Iris pigment epithelial cell (primary cell): ENCODE measurements at places on chromosomes 7 and 10.

DNA sequence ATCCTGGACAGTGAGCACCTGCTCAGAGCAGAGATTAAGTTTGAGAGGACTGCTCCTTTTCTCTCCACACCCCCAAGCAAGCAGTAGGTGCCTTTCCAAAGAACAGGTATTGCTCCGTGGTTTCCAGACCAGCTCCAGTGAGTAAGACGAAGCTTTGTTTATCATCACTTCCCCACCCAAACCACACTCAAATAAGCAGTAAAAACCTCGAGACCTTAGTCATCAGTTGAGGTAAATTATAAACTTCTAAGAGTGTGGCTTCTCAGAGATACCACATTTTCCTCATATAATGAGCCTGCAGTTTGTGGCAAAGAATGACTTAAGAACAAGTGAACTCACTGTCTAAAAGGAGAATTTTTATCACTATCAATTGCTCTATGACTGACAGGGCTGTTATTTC, 50.0 kb upstream of the GRB10 start:
- DNase-seq: peak; percentile 70

DNA sequence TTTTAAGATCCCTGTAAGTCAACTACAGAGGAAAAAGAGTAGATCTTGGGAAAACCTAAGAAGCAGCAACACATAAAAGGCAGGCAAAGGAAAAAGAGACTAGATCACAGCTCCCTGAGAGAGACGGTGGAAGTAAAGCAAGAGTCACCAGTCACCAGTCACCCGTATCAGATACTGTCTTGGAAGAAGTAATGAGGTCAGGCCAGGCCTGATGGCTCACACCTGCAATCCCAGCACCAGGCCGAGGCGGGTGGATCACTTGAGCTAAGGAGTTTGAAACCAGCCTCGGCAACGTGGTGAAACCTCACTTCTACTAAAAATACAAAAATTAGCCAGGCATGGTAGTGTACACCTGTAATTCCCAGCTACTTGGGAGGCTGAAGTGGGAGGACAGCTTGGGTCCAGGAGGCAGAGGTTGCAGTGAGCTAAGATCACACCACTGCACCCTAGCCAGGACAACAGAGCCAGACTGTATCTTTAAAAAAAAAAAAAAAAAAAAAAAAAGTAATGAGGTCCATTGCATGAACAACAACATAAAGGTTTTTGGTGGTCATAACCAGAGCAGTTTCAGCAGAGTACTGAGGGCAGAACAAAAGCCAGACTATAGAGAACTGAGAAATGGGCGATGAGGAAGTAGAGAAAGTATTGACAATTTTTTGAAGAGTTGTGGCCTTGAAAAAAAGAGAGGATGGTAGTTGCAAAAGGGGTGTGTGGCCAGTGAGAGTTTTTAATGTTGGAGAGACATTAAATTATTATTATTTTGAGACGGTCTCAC, 16.9 kb downstream of the ZNF713 start:
- DNase-seq: no peak

DNA sequence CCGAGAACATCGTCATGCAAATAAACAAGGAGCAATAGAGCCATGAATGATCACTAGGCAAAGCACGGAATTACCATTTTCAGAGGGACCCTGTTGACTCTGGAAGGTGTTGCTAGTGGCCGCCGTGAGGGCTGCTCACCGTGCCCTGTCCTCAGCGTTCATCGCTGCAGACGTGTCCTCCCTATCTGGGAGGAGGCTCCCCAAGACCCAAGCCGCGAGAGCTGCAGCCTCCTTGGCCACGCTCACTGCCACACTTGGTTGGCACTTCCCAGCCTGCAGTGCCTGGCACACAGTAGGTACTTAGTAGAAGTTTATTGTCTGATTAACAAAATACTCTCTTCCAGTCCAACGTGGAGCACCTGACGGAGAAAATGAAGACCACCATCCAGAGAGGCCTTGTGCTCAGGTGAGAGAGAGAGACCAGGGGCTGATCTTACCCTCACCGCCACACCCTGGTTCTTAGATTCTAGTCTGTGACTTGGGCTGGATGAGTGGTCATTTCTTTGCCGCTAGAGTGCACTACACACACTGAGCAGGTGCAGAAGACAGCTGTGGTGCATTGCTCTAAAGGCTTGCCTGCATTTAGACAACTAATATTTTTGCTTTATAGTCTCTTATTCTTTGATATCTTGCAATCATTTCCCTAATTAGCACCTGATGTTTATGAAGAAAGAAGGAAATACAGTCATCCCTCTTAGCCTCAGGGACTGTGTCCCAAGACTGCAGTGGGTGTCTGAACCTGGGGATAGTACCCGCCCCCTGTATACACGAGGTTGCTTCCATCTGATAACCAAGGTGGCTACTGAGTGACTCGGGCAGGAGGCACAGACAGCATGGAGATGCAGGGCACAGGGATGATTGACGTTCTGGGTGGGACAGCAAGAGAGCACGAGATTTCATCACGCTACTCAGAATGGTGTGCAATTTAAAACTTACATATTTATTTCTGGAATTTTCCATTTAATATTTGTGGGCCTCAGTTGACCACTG, 40.3 kb downstream of the PITRM1 start:
- DNase-seq: peak; percentile 32

- DNase-seq: peak; percentile 45
Measured at GRCh38 chr7:79452495-79453265, 787 bp downstream of the MAGI2 start.

DNA sequence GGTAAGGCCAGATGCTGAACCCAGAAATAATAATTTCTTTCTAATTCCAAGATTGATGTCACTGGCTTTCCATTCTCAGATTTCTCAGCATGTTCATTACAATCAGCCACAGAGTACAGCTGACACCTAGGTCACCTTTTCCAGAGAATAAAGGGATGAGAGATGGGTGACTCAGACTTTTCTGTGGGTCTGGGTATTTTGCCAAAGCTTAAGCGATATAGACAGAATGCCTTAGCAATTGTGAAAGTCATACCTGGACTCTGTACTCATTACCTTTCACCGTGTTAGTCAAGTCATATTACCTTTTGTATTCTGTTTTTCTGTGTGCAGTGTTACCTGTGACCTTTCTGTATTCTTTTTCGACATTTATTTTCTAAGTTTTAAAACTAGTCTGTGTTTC, 10.6 kb upstream of the PRTFDC1 start:
- peak; percentile 56 for DNase-seq

- peak; percentile 97 for DNase-seq
Measured at GRCh38 chr7:39623047-39623731, at the start of gene RALA. RALA (plus strand) TSS chr7:39623572; CDS start chr7:39686668, 63,096 bp downstream.

GRCh38 chr7:88842201-88842600, 46.7 kb upstream of the TEX47 start:
- DNase-seq: no peak

DNA sequence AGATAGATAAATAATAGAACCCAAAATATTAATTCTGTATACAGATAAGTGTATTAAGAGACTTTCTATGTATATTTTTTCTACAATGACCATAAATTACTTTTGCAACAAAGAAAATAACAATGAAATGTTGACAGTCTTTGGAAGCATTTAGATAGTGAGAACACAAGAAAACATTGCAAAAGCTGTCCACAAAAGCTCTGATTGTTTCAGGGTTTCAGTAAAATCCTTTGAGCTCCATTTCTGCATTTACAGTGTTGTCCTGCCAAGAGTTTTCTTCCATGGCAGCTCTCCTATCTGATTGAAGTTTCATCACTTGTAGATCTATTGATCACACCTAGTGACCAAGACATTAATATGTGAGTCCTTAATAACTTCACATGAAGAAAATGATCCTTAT, 321.8 kb downstream of the GPR37 start:
- no peak for DNase-seq

DNA sequence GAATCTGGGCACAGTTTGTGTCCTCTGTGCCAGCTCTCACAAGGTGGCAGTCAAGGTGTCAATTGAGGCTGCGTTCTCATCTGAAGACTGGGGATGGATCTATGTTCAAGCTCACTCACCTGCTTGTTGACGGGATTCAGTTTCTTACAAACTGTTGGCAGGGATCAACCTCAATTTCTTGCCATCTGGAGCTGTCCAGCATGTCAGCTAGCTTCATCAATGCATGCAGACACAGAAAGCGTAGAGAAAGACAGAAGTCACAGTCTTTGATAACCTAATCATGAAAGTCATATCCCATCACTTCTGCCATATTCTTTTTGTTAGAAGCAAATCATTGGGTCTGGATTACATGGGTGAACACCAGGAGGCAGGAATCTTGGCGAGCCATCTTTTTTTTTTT, 32.0 kb upstream of the WAPL start:
- peak; percentile 9 for DNase-seq

- DNase-seq: no peak
Measured at GRCh38 chr7:19709249-19709578, 377 bp upstream of the POLR1F start.

GRCh38 chr7:18993933-18994668, 123.3 kb downstream of the TWIST1 start:
- peak; percentile 30 for DNase-seq

GRCh38 chr10:131561897-131562296, 250.4 kb upstream of the TCERG1L start:
- DNase-seq: no peak

DNA sequence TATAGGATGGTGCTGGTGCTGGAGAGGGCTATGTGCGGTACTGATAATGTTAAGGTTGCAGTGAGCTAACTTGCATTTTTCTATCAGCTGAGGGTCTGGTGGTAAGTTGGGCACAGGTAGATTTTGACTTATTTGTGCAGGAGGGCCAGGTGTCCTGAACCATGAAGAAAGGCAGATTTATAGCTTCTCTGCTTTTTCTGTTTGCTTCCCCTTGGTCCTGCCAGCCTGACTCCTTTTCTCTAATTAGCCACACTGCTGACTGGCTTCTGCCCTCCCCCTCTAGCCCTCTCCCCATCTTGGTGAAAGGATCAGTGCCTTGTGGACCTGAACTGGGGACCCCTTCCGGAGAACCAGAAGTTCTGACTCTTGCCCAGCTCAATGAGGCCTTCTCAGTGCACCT, 40.8 kb upstream of the STEAP4 start:
- no peak for DNase-seq

DNA sequence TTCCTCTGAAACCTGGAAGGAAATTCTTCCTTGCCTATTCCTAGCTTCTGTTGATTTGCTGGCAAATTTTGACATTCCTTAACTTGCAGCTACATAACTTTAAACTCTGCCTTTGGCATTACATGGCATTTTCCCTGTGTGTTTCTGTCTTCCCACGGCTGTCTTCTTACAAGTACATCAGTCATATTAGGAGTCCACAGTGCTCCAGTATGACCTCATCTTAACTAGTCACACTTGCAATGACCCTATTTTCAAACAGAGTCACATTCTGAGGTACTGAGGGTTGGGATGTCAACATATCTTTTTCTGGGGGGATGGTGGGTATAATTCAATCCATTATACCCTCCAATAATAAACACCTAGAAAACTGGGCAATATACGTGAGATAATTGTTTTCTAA, 37.4 kb upstream of the EPHB6 start:
- no peak for DNase-seq

DNA sequence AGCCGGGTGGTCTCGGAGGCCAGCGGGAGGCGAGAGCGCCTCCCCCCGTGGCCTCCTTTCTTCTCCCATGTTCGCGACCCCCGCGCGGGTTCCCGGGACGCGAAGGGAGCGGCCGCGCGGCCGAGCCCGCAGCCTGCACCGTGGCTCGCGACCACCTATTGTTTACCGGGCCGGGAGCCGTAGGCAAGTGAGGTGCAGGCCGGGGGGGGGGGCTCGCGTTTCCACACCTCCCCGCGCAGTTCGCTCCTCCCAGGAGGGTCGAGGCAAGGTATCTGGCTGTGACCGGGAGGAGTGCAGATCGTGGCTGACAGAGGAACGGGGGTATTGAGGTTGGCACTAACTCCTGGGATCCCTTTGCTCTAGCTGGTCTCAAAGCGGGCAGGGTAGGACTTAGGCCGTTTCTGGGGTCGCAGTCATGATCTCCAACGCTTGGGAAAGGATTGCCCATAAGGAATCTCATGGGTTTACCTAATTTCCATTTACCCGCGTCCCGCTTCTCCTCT, 734 bp downstream of the PTPN12 start:
- DNase-seq: no peak

DNA sequence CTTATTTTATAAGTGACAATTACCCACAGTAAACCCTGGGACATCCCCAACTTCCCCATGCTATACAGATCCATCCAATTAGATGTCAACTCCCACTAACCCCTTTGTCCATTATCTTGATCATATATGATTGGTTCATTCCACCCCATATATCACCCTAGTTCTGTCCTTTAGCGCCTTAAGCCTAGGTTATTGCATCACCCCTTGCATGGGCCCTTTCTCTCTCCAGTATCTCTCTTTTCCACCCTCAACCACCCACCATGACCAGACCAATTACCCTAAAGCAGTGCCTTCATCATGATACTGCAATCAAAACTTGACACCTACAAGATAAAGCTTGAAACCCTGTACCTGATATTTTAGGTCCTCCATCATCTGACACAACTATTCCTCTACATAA, 37.9 kb upstream of the GATAD1 start:
- no peak for DNase-seq

DNA sequence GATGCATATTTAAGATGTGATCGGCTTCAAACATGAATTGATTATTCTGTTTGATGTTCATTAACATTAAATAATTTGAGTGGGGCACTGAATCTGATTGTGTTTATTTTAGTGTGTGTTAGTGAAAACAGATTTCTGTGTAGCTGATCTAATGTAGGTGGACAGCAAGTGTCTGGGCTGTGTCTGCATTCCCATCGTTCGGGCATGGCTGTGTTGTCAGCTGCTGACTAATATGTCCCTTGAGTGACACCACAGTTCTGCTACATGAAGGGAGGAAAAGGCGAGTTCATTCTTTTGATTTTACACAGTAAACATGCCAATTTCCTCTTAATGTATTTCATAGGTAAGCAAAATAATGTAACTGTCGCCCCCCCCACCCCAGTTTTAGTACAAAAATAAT, 203.0 kb downstream of the CNTNAP2 start:
- DNase-seq: no peak

GRCh38 chr10:32095116-32095733, 39.0 kb upstream of the KIF5B start:
- DNase-seq: peak; percentile 12

- DNase-seq: no peak
Measured at GRCh38 chr10:124222988-124223710, 129.8 kb upstream of the CHST15 start.

GRCh38 chr10:35613597-35614226, 8.6 kb downstream of the GJD4 start:
- DNase-seq: peak; percentile 37

DNA sequence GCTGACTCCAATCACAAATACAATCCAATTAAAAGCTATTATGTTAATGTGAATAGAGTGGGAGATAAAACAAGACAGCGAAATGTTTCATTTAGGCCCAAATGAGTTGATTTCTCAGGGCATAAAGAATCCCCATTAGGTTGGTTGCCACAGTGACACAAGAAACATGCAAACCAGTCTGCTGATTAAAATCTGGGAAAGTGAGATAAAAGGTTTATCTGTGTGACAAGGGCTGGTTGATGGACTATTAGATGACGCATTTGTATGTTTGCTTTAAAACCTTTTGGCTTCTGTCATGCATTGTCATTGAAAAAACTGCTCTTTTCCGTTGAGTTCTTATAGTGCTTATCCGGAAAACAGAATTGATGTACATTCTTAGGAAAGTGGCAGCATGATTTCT, 658.2 kb downstream of the GATA3 start:
- no peak for DNase-seq

GRCh38 chr10:21285742-21286331, 239.6 kb downstream of the SKIDA1 start:
- peak; percentile 24 for DNase-seq
